ENCODE measurements at places on chromosomes 4 and X. TPM values are rescaled to one million over a fixed set of nuclear protein-coding genes. Genes with fewer than 3 reads are reported as not detected.

IL21 gene
- not detected for total RNA-seq

KLHL2 gene
- 7.2 TPM for total RNA-seq

SCML2 gene
- total RNA-seq: 0.91 TPM

DNA sequence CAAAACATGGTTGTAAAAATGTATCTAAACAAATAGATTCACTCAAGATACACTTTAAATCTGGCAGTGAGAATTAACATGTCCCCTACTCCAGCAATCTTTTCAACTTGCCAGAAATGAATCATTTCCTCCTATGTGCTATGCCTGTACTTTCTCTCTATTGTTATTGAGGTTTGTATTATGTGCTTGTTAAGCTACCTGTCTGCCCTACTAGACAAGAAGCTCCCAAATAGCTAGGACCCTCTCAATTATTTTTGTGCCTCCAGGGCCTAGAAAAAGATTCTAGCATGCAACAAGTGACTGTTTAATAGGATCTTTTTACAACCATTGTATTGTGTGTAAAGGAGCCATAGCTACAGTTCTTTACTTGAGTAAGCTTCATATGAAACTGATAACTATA is 3.5 kb upstream of the SAP30 start:
- H3K27me3 ChIP-seq: no peaks in the 10 kb centered on the region
- H3K27ac ChIP-seq: no peak overlapping the region
- H3K4me3 ChIP-seq: no peak overlapping the region
- H3K4me1 ChIP-seq: no peaks in the 10 kb centered on the region

DNA sequence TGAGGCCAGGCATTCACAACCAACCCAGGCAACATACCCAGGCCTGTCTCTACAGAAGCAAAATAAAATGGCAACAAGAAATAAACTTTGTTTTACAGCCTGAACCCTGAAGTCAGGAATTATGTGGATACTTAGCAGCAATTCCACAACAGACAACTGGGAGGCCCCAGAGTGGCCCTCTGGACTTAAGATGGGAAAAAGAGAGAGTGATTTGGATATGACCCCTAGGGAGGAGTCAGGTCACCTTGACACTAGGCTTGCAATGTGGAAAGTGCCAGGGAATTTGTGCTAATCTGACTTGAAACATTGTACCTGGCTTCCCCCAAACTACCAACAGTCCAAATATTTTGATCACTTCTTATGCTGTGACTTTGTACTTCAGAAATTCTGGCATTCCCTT is 193.1 kb downstream of the PARM1 start:
- H3K27me3 ChIP-seq: no peaks in the 10 kb centered on the region
- no peak overlapping the region for H3K27ac ChIP-seq
- no peak overlapping the region for H3K4me3 ChIP-seq
- no peaks in the 10 kb centered on the region for H3K4me1 ChIP-seq

DNA sequence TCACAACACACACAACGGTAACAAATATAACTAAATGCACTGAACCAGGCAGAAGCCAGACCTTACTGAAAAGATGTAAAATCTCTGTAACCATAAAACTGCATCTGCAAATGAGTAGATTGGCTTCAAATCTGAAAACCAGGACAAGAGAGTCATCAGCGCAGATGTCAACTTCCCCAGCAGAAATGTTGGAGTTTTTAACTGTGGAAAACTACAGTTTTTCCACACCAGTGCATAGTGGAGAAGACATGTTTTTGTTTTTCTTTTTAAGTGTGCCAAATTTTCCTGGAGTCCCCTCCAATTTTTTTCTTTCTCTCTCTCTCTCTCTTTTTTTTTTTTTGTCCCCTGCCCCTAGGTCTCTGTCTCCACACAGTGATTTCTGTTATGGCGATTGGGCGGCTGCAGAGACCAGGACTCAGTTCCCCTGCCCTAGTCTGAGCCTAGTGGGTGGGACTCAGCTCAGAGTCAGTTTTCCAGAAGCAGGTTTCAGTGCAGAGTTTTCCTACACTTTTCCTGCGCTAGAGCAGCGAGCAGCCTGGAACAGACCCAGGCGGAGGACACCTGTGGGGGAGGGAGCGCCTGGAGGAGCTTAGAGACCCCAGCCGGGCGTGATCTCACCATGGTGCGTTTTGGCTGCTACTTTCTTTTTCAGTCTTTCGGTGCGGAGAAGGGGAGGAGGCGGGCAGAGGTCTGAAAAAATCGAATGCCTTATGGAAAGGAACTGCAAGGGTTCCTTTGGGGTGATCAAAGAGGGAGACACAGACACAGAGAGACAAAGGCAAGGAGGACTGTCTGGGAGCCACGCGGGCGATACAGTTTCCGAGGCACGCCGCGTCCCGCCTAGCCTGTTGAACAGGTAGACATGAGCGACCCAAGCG is at the start of gene GUCY1A1:
Gene GUCY1A1 (plus strand): TSS at position 505 of the 878 bp plus-strand sequence. CDS start 30,020 bp downstream, outside the sequence.
- no peaks in the 10 kb centered on the region for H3K27me3 ChIP-seq
- DNase-seq: peak; percentile 51
- H3K4me3 ChIP-seq: peak within 1 kb of the TSS; percentile 78

DNA sequence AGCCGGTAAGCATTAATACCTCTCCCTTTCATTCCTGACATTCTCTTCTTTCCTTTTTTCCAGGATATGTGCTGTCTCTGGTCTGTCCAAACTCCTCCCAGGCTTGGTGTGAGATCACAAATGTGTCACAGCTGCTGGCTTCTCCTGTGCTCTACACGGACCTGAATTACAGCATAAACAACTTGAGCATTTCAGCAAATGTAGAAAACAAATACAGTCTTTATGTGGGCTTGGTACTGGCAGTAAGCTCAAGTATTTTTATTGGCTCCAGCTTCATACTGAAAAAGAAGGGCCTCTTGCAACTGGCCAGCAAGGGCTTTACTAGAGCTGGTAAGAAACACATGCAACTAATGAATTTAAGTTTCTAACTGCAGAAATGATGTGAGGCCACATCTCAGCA is 8.4 kb downstream of the NIPAL1 start:
- no peaks in the 10 kb centered on the region for H3K27me3 ChIP-seq
- H3K4me3 ChIP-seq: no peak overlapping the region
- H3K27ac ChIP-seq: no peak overlapping the region
- H3K4me1 ChIP-seq: no peaks in the 10 kb centered on the region
- no peak for DNase-seq
- H3K36me3 ChIP-seq: no peaks in the 10 kb centered on the region

DNA sequence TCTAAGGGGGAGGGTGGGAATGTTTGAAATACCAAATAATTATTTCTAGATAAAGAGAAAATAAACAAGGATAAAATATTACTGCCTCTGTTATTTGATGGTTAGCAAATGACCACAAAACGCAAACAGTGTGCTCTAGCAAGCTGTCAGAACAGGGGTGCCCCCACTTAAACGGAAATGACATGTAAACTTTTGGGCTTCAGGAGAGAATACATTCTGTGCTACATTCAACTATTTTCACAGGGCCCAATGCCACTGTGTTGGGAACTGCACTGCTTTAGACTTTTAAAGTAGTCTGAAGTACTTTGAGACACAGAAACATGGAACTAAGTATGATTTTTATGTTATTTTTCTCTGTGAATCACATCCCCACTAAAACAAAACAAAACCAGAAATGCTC is 14.1 kb downstream of the CD40LG start:
- no peak for DNase-seq
- H3K27me3 ChIP-seq: no peaks in the 10 kb centered on the region
- H3K4me3 ChIP-seq: no peak overlapping the region
- no peaks in the 10 kb centered on the region for H3K36me3 ChIP-seq

DNA sequence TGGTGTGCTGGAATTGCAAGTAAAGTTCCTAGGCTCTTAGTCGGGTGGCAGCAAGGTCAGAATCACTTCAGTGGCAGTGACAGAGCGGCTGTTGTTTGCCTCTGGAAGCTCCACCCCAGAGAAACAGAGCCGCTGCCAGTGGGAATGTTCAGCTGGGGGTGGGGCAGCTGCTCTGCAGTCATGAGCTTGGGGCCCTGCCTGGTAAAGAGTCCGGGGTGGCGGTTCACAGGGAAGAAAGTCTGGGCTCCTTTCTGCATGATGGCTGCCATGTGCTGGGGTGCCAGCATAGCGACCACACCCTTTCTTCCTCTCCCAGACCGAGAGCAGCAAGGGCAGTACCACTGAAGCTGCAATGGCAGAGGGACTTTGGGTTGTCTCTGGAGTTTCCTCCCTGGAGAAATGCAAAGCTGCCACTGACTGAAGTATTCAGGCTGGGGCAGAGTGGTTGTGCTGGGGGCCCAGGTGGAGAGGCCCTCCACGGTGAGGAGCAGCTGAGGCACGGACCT is 108.8 kb upstream of the CENPE start:
- no peaks in the 10 kb centered on the region for H3K36me3 ChIP-seq
- H3K27me3 ChIP-seq: no peaks in the 10 kb centered on the region
- no peak overlapping the region for H3K4me3 ChIP-seq
- no peaks in the 10 kb centered on the region for H3K4me1 ChIP-seq
- no peak overlapping the region for H3K27ac ChIP-seq
- peak; percentile 15 for DNase-seq

- H3K4me3 ChIP-seq: no peak overlapping the region
- H3K36me3 ChIP-seq: no peaks in the 10 kb centered on the region
- no peak overlapping the region for H3K27ac ChIP-seq
- H3K27me3 ChIP-seq: no peaks in the 10 kb centered on the region
Measured at GRCh38 chrX:42602566-42602965, 175.4 kb downstream of the PPP1R2C start.

Measured in heart left ventricle (tissue), 16 donors.